ENCODE measurements at places on chromosomes 12 and 14.

GRCh38 chr12:48340943-48341342 is 9.8 kb downstream of the ZNF641 start:
- no peak for DNase-seq

- DNase-seq: peak; percentile 51
Observed at GRCh38 chr14:85243321-85243720, 286.6 kb upstream of the FLRT2 start.

GRCh38 chr14:29927376-29928116 is at the start of gene PRKD1:
Gene PRKD1, minus strand, starts transcription at chr14:29927847.
- DNase-seq: no peak

- DNase-seq: no peak
Observed at GRCh38 chr14:30907659-30908057, 33.3 kb downstream of the COCH start.

DNA sequence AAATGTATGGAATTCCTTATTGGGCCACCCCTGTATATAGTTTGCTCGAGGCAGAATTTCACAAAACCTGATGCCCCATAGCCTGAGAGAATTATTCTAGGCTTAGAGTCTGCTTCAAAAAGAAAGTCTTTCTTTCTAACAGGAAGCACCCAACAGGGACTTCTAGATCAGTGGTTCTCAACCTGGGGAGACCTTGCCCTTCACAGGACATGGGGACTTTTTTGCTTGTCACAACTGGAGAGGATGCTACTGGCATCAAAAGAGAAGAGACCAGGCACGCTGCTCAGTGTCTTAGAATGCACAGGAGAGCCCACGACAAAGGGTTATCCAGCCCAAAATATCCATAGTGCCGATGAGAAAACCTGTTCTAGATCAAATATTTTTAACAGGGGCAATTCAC is 18.9 kb downstream of the WSB2 start:
- DNase-seq: no peak

DNA sequence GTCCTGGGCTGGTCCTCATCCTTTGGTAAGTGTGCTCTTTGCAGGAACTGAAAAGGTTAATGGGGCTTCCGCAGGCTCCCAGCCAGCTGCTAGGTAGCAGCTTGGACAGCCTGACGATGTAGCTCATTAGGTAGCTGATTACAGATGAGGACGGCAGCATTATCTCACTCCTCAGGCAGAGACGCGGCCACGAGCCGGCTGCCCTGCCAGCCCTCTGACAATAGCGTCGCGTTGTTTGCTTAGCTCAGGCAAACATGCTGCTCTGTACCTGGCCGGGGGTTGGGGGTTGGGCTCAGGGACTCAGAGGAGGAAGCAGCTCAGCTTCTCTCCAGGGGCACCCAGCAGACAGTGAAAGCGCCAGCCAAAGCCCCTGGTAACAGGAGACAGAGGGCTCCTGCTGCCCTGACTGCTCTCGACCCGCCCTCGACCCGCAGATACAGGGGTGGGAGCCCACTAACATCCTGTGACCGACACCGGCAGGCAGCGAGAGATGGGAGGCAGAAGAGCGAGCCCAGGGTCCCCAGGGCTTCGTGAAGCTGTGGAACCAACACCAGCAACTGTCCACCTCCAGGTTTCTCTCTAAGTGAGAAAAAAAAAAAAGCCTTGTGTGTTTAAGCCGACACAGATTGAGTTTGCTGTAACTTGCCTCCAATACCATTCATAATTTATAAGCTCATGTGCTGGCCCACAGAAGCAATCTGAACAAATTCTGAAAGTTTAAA is 53.4 kb upstream of the DLK1 start:
- peak; percentile 95 for DNase-seq

- DNase-seq: no peak
Observed at GRCh38 chr12:4648104-4648500, 749 bp downstream of the AKAP3 start.

DNA sequence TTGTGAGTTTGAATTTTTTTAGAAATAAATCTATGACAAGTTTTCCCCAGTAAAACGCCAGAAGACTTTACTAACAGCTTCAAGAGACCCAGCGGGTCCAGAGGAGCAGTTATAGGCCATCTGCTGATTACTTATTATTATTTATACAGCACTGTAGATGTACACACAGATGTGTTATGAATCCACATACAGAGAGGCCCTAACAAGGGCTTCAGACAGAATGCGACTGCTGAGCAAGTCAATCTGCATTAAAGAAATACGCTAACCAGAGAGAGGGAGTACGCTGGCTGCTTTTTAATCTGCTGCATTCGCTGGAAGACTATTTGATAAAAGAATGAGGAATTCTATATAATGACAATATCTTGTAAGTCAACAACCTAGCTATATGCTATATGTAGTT is 32.5 kb downstream of the ATF7 start:
- no peak for DNase-seq

GRCh38 chr14:73245480-73246325 is 8.4 kb downstream of the PAPLN start:
- DNase-seq: no peak

DNA sequence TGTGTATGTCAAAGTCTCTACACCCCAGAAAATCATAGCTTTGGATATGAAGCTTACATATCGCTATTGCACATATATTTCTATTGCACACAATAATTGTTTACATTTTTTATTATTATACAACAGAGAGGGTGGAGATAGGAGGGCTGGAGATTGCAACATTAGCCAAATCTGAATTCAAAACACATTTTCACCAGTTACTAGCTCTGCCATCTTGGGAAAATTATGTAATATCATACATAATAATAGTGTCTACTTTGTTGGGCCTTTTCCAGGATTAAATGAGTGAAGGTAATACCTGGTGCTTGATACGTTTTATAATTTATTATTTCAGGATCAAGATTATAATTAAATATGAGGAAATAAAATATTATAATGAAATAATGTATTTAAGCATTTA is 507.4 kb upstream of the TBX3 start:
- no peak for DNase-seq

- DNase-seq: no peak
Observed at GRCh38 chr14:55303125-55303499, 31.9 kb downstream of the FBXO34 start.

- DNase-seq: no peak
Observed at GRCh38 chr12:120064054-120064940, 52.3 kb downstream of the RAB35 start.

GRCh38 chr14:54420478-54421142 is 20.6 kb downstream of the CNIH1 start:
- peak; percentile 9 for DNase-seq

DNA sequence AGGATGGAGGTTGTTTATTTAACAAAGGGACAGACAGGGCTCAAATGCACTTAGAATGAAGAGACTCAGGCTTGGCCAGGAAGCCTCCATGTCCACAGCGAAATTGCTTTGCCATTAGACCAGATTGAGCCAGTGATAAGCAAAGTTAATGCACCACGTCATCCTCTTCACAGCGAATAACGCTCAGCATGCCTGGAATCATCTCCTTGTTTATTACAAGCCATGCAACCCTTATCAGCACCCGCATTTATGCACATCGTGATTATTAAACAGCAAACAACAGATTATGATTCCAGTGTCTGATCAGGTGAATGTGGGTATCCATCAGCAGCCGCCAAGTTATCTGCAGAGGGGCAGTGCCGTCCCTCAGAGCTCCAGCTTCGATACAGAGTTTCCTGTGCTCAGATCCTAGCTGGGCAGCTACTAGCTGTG is 175.0 kb upstream of the TMEM132C start:
- DNase-seq: no peak

GRCh38 chr14:97544571-97544970 is 747.4 kb downstream of the VRK1 start:
- DNase-seq: no peak

DNA sequence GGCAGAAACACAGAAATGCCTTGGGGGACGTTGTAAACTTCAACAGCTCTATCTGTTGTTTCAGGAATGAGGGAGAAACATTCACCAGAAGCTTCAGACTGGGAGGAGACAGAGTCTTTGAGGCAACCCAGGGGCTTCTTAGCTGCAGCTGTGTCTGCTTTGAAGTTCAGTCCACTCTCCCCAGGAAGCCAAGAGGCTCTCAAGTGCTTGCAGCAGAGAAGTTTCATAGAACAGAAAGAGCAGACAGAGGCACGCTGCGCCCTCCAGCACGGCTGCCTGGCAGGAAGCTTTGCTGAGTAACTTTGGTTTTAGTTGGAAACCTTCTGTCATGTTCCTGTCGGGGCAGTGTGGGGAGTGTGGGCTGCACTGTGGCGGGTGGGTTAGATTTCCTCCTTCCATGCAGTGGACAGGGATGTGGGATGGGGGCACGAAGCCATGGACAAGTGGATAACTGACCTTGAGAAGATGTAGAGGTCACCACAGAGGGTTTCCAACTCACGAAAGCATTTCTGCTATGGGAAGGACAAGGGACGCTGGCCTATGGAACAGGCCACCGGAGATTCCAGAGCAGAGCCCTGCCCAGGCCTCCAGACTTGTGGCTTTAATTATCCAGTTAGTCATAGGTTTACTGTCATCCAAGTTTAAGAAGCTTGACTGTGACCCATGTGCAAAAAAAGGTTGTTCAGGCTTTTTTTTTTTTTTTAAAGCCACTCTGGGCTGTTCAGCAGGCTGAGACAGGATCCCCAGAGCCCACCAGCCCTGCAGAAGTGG is 107.7 kb downstream of the ARF6 start:
- no peak for DNase-seq

- DNase-seq: peak; percentile 85
Observed at GRCh38 chr12:11553871-11554533, 95.5 kb upstream of the ETV6 start.

DNA sequence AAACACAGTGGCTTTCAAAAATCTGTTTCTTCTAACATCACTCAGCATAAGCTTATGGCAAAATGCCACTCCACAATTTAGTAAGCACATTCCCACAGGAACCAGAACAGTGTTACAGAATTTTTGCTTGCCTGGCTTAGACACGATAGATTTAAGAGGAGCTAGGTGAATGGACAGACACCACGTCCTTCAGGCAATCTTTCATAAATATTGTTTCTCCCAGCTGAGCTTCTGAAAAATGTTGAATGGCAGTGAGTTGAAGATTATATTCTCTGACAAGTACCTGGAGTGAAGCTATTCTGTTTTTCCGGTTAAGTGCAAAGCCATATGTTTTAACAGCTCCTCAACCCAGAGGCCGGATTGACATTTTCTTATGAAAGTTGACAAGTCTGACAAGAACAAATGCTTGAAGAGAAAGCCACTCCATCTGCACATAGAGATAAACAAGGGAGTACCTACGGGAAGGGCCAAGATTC is 102.0 kb downstream of the FSCB start:
- DNase-seq: peak; percentile 40

GRCh38 chr12:67091678-67092077 is 177.5 kb upstream of the CAND1 start:
- no peak for DNase-seq

DNA sequence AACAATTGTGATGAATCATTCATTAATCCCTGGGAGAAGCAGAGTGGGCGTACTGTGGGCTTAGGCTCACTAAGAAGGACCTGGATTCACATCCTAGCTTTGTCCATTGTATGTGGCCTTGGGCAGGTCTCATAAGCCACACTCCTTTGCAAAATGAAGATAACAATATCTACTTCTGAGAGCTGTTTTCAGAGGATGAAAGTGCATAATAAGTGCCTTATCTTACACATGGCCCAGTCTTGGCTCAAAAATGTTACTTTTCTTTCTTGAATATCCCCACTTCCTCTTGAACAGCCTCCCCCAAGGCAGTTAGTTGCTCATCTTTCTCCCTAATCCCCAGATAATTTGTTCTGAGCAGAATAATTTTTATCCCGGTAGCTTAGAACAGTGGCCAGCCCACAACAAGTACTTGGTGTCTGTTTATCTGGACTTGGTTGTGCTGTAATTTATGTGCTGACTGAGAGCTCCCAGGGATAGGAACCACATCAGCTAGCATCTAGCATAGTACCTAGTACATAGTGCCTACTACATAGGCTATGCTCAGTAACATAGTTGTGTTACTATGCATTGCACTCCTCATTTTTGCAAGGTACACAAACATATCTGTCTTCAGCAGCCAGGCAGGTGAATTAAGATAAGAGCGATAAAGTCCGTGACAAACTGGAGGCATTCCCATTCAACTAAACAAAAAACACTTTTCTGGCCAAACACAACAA is 61.7 kb upstream of the NUDT4 start:
- DNase-seq: no peak

DNA sequence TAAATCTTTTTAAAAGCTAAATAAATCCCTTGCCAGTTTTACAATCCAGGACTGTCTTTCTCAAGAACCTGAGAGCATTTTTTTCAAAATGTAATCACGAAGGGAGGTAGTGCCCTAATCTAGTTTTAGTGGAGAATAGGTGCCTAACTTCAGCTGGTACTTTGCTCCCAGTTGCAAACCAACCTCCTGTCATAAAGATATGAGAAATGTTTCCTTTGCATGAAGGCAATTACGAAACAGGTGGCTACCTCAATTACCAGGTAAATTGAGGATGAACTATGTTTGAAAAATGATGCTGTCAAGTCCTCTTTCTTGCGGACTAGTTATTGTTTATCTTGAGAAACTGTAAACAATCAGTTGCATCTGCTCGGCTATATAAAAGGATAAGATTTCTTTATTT is 437.9 kb downstream of the DAD1 start:
- no peak for DNase-seq

DNA sequence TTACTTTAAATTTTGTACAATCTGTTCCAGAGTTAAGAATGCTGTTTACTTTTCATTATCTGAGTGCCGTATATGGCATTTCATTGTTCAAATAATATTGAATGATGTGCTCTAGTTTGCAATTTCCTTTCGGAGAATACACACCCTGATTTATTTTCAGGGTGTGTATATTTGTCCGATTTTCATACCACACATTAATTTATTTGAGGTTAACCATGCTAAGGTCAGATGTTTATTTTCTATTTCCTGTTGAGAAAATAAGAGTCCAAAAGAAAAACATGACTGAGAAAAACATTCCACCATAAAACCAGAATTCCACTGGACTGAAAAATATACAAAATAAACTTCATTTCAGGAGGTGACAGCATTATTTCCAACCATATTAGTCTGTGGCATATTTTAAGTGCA is 64.2 kb upstream of the OVCH1 start:
- no peak for DNase-seq

- DNase-seq: no peak
Observed at GRCh38 chr14:99672506-99673304, 11.4 kb upstream of the CYP46A1 start.

- no peak for DNase-seq
Observed at GRCh38 chr12:115394496-115395220, 710.7 kb upstream of the TBX3 start.
